ENCODE measurements at places on chromosomes 2 and 18.

- no peak for DNase-seq
Measured at GRCh38 chr18:74478316-74478715, 17.8 kb upstream of the CNDP2 start.

- no peak for DNase-seq
Measured at GRCh38 chr2:240441326-240441992, 6.0 kb downstream of the GPC1 start.

DNA sequence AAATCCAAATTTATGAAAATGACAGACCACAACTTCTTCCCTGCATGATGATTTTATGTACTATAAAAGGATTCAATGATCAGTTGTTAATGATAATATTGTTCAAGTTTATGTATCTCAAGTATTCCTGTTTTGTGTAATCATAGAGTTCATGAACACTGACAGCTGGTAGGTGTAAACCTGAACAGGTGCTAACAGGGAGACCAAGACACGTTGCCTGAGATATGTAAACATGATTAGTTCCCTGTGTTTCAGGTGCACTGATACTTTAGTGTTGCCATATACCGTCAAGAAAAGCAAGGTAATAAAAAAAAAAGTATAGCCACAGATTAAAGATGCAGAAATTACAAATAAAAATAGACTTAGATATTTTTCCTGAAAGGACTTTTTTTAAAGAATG lies 131.8 kb downstream of the BAZ2B start:
- DNase-seq: no peak

DNA sequence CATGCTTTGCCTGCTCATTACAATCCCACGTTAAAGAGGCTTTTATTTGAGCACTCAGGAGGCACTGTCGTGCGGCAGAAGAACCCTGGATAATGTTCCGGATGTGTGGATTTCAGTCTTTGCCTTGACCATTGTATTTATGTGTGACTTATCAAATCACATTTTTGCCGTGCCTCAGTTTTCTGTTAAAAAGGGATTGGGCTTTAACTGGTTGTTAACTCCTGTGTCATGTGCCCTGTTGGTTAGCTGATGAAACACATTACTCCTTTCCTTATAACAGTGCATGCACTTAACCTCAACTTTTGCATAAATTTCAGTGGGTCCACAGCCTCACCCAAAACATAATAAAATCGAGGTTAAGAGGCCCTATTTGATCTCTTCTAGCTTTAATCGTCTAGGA lies 52.7 kb downstream of the NAB1 start:
- no peak for DNase-seq

GRCh38 chr2:3420769-3421397 lies 41.4 kb downstream of the TRAPPC12 start:
- DNase-seq: no peak

DNA sequence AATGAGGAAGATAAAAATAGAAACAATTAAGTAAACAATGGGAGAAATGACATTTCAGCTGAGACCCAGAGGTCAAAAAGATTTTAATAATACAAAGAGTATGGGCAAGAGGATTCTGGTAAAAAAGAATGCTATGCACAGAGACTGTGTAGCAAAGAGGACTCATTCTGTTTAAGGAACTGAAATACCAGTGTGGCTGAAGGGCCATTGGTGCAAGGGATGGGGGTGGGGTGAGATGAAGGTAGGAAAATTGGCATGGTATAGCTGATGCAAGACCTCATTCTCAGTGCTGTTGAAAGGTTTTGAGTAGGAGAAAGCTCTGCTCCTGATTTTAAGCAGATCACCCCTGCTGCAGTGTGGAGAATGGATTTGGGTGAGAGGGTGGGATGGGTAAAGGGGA lies 10.8 kb downstream of the GALNT1 start:
- DNase-seq: no peak

DNA sequence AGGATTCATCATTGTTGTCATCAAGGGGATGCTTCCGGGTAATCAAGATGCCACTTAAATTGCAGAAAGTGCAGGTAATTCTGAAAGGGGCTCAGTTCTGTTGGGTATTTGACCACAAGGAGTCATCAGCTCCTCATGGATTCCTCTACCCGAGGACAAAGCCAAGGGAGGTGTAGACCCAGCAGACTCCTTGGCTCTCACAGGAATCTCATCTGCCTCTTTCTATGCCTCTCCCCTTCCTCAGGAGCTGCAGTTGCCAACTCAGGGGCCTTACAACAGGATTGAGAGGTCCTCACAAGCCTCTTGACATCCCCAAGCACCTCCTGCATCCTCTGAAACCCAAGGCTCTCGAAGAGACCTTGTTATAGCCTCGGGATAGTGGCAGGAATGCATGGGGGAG lies 44.0 kb downstream of the ITGB6 start:
- no peak for DNase-seq

DNA sequence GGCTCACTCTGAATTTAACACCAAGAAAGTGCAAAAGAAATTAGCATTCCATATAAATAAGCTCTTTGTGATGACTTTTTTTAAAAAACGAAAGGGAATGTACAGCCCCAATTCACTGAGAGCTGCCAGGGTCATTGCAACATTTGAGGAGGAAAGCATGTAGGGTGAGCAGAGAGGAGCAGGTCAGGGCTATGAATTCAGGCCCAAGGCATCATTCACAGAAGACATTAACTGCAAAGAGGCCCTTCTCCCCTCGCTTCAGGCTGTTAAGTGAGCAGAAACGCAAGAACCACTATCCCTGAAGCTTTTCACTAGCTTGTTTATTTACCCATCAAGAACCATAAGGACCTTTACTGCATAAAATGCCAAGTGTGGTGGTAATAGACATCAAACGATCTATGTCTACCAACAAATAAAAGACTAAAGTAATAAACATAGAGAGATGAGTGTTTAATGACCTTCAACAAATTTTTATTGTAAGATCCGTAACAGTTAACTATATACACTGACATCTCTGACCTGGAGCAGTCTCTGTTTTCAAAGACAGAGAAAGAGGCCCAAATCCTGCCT lies 333.1 kb upstream of the HNRNPA3 start:
- no peak for DNase-seq

GRCh38 chr2:238320648-238321281 lies 447 bp downstream of the TRAF3IP1 start:
- no peak for DNase-seq

DNA sequence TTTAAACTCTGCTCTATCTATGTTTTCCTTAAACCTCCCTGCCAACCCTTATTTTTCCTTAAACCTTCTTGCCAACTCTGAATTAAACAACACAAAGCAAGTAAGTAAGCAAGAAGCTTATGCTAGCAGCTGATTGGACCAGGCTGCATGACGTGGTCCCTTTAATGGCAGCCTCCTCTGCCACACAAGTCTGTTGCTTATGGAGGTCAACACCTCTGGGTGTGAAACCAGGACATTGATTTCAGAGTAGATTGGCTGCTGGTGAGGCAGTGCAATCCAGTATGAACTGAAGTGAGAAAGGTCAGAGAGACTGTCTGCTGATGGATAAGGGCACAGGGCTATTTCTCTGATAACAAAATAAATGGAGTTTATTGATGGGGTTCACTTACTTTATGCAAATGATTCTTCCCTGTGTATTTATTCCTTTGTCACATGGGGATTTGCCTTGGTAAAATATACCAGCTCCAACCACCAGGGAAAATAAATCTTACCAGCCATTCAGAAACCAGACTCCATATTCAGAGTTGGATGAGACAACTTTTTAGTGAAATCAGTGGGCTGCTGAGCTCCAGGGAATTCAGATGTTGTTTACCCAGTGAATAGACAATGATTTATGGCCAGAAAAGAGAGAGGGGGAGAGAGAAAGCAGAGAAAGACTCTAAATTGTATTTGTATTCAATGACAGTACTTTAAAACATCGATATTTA lies 112.2 kb upstream of the NCKAP5 start:
- DNase-seq: no peak

GRCh38 chr2:126874961-126875360 lies 23.7 kb upstream of the TEX51 start:
- DNase-seq: no peak

DNA sequence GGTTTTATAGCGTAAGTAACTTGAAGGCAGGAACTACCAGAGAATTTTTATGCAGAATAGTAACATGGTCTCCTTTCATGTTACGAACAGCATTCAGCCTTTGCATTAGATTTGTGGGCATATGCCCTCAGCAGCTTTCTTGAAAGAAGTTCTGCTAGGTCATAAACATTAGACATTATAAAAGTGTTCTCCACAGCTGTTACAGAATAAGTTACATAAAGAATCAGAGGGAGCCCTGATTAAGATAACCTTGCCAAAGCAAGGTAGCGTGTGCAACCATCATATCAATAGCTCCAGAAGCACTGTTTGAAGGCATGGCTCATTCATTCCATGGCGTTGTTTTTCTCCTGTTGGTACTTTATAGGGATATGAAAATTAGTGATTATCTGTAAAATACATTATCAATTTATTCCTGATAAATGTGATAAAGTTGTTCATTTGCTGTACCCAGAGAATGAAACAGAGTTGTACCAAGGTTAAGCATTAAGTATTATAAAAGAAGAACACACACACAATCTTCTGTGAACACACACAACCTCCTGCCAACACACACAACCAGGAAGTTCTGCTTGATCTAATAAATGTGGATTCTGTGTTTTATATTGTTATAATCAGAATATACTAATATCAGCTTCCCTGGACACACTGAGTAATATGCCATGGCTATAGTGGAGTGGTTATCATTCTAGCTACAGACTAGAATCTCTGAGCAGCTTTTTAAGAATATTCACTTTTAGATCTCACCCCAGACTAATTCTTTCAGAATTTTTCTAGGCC lies 286.7 kb upstream of the SLC39A10 start:
- no peak for DNase-seq

All from stimulated activated CD8-positive, alpha-beta memory T cell treated with anti-CD3 and anti-CD28 coated beads, Interleukin-12 subunit alpha, Interleukin-12 subunit beta, amount 100 ng/mL, for 4 hours (primary cell).